Stimulated activated CD8-positive, alpha-beta memory T cell treated with anti-CD3 and anti-CD28 coated beads, Interleukin-4, amount 100 ng/mL, for 1 hour (primary cell): ENCODE measurements at places on chromosomes 7 and 10.

GRCh38 chr7:29421010-29421956 lies 142.4 kb upstream of the PRR15 start:
- no peak for DNase-seq

DNA sequence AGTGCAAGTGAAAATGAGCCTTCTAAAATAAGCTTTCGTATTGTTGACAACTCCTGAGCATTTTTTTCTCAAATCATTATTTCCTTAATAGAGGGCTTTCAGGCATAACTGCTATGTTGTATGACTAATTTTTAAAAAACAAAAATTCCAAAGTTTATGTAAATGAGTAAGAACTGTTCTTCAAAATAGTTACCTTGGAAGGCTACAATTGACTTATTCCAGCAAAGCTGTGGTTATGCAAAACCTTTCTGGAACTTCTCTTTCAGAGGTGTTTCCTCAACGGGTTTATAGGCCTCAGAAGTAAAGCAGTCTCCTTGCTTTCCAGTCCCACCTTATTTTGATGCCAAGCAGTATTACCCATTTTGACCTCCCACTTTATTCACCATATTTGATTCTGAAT lies 2.5 kb downstream of the SLC25A28 start:
- DNase-seq = no peak

GRCh38 chr10:103895411-103896186 lies 22.4 kb downstream of the STN1 start:
- no peak for DNase-seq

GRCh38 chr10:17010363-17011145 lies 119.1 kb downstream of the CUBN start:
- no peak for DNase-seq

DNA sequence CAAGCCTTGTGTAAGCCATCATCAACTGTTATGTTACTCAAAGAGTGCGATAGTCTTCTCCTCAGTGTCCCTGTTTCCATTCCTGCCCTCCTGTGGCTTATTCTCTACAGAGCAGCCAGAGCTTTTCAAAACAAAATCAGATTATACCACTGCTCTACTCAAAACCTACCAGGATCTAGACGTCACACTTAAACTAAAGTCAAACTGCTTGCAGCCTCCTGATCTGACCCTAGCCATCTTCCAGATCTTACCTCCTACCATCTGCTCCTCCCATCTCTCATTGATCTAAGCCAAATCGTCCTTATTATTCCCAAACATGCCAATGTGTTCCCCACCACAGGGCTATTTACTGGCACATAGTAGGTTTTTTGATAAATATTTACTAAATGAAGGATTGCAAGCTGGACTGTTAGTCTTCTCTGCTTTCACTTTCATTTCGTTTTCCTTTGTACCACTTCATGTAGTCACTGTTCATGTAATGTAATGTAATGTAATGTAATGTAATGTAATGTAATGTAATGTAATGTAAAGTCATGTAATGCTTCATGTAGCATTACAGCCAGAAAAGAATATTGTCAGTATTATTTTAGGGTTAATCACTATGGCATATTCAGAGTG lies 116.1 kb downstream of the GPR37 start:
- DNase-seq = no peak

- no peak for DNase-seq
Observed at GRCh38 chr10:94069884-94070283, 76.2 kb downstream of the PLCE1 start.

- DNase-seq = no peak
Observed at GRCh38 chr10:119281581-119282071, 74.3 kb downstream of the GRK5 start.

- DNase-seq = no peak
Observed at GRCh38 chr7:24434972-24435371, 138.3 kb upstream of the PALS2 start.

GRCh38 chr10:9331583-9332008 lies 1277.1 kb downstream of the GATA3 start:
- DNase-seq = no peak

DNA sequence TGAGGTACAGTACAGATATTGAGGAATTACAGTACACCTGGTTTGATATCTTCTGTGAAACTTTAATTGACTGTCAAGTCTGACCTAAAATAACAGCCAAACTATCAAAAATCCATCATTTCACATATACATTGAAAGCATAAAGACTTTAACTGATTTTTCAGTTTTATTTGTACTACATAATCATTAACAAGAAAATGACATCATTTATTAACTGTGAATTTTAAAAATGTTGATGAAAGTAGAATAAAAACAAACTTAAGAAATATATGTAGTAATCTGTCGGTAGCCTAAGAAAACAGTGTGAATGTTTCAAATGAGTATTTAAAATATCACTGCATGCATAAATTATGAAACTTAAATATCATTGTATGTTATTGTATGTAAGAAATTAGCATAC lies 836.7 kb upstream of the GHITM start:
- no peak for DNase-seq
